ENCODE measurements at places on chromosomes 7 and 10.
A peak's percentile ranks its signal among the peaks of the same experiment; 100 is the strongest.

- no peak for DNase-seq
Measured at GRCh38 chr10:52533986-52534385, 219.9 kb downstream of the DKK1 start.

DNA sequence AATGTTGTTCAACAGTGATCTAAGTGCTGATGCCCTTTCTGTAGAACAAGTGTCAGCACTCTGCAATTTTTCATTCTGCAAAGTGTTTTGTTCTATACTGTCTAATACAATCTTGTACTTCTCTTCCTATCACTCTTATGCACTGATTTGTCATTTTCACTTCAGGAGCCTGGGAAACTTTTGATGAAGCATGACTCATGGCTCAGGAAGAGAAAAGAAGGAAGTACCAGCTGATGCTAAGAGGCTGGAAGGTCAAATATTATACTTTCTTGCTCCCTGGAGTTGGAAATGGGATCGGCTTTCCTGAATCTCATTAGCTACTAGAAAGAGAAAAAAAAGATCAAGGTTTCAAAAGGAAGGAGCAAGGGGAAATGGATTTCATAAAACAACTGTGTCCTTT, 45.8 kb downstream of the DGKI start:
- no peak for DNase-seq

DNA sequence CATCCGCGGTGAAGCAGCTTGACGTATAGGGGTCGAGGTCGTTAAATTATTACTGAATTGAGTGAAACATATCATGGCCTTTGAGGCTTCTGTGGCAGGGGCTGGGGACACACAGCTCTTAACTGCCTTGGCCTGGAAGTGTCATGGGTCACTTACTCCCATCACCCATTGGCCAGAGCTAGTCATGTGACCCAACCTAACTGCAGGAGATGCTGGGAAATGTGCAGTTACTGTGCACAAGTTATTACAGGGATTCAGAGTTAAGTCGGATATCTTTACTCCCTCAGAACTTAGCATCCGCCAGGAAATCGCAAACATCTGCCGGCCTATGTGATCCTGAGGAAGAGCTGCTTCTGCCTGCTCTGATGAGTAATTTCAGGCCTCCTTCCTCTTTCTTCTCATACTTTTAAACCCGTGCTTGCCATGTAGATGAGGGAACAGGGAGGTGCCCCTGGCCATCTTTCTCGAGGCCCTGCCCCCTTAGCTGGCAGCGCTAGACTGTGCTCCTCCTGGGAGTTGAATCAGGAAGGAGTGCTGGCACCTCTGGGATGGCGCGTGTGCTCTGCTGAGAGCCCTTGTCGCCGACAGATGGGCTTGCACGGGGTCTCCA, 203.6 kb downstream of the TCF7L2 start:
- no peak for DNase-seq

GRCh38 chr7:124426621-124427020, 339.0 kb downstream of the GPR37 start:
- no peak for DNase-seq

DNA sequence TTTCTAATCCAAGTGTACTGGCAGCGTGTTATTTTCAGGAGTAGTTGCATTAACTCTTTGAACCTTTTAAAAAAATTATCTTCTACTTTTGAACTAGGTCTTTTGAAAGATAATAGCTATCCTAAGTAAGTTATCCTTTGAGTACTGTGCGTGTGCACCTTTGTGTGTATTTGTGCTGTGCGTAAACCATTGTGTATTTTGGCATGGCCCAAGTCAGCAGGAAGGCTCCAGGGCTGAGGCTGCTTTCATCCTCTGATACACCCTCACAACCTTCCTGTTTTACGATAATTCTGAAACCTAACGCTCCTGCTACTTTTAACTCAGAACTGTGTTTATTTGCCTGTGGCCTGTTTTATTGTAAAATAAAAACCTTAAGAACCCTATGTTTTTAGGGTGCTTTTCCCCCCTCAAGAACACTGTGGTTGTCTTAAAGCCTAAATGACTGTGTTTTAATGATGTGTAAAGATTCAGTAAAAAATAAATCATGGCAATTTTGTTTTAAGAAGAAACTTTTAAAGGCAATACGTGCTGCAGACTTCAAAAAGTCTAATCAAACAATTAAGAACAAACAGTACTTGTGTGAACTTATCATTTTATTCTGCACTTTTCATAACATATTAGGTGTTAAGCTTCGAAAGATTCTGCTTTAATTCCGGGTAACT, 57.5 kb downstream of the HDAC9 start:
- DNase-seq = peak; percentile 11

DNA sequence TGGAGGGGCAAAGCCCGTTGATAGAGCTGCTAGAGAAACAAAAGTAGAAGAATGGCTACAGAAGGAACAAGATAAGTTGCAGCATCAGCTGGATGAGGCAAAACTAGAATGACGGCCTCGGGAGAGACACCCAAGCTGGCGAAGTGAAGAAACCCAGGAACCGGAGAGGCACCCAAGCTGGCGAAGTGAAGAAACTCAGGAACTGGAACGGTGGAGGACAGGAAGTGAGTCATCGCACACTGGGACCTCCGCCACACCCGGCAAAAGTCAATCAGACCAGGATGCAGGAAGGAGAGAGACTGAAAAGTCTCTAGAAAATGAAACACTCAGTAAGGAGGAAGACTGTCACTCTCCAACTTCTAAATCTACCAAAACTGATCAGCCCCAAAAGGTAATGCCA, 133.0 kb upstream of the NEBL start:
- no peak for DNase-seq

- no peak for DNase-seq
Measured at GRCh38 chr7:106863274-106863997, 1.6 kb upstream of the PIK3CG start.

GRCh38 chr10:128462844-128463243, 336.6 kb upstream of the MKI67 start:
- no peak for DNase-seq

DNA sequence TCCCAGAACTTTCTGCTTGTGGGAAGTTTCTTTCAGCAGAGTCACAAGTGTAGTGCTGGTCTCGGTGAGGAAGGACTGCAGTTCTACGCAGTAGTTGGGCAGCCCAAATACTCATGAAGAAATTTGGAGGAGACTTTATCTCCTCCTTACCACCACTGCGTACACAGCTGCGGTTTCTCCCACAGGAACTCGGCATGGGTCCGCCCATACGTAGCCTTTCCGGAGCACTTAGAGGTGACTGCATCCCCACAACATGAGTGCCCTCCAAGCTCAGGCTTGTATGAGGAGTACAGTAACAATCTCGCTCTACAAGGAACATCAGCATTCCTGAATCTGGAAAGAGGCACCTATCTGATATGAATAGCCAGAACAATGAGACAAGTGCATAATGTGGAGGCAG, 549.2 kb upstream of the SEMA3D start:
- no peak for DNase-seq

DNA sequence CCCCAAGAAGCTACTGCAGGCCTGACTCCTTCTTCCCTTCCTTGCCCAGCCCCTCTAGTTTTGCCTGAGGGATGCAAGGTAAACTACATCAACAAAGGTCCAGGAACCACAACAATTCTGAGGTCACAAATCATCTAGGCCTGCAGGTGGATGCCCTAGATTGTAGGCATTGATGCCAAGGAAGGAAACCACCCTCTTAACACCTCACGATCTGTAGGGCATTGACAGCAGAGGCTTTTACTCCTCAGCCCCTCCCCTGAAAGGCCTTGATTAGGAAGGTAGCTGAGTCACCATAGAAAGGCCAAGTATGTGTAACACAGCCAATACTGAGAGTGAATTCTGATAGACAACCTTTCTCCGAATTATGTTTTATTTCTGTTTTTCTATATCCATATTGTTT, 46.7 kb upstream of the FAM3C start:
- DNase-seq = no peak

GRCh38 chr10:128289621-128290020, 163.4 kb upstream of the MKI67 start:
- DNase-seq = no peak

DNA sequence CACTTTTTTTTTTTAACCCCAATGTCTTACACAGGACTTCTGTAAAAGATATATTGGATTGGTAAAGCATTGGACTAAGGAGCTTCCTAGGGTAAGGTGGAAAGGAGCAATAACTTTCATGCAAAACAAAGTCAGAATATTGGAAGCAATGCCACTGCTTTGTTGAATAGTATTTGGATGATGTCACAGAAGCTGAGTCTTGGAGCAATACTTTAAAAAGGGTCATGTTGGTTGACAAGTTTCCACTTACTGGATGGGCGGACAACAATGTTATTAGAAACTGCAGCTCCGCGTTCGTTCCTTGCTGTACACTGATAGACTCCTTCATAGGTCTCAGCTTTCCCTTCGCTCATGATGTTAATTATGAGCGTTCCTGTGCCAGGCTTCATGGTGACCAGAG, 101.9 kb upstream of the LAMB4 start:
- no peak for DNase-seq

DNA sequence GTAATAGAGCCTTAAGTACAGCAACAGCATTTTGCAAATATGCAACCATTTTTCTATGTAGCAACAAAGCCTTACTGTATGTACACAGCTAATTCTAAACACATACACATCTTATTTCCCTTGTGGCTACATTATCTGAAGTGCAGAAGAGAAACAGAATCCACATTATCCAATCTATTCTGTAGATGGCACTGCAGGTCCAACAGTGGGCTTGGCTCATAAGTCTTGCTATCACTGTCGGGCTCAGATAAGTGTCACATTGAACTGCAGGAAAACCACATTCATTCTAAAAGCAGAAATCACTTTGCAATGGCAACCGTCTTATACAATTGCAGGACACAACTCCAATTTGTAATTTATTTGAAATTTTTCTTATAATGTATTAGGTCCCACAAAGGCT, 109.8 kb upstream of the NOBOX start:
- DNase-seq = peak; percentile 42

DNA sequence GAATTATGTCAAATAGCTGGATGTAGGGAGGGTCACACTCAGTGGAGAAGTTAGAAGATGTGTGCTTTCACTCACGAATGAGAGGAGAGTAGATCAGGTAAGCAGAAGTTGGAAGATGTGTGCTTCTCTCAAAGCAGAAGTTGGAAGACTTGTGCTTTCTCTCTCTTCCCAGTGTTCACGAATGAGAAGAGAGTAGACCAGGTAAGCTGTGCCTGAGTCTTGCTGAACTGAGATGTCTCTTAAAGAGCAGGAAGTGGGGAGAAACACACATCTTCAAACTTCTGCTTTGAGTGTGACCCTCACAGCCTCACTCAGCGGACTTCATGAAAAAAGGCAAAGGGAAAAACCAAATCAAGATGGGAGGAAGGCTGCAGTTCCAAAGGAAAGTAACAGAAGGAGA, 7.0 kb upstream of the TMEM243 start:
- no peak for DNase-seq

GRCh38 chr7:4531236-4531635, 150.9 kb upstream of the FOXK1 start:
- no peak for DNase-seq

DNA sequence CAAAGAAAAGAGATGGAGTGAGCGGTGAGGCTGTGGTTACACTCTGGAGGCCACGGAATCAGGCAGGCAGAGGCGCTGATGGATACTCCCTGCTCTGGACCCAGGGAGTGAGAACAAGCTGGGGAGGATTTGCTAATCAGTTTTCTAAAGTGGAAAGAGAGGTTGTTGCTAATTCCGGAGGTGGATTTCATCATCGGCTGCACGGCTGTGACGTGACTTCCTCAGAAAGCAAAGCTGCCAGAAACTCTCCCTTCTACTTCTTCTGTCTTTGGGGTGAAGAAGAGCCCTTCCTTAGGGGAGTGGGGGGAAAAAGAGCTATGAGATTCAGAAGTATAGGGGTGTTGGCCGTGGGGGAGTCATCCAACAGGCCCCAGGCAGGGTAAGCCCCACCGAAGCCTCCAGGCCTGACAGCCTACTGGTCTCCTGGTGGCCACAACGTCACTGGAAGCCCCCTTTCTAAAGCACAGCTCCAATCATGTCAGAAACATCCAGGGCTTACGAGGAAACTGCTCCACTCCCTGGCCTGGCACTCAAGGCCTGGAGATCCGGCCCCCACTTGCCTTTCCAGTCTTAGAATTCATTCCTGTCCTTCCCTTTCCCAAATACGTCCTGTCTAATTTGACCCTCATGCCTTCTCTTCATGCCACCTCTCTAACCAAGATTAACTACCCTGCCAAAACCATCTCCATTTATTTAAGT, 114.5 kb downstream of the HIP1 start:
- DNase-seq = peak; percentile 33

DNA sequence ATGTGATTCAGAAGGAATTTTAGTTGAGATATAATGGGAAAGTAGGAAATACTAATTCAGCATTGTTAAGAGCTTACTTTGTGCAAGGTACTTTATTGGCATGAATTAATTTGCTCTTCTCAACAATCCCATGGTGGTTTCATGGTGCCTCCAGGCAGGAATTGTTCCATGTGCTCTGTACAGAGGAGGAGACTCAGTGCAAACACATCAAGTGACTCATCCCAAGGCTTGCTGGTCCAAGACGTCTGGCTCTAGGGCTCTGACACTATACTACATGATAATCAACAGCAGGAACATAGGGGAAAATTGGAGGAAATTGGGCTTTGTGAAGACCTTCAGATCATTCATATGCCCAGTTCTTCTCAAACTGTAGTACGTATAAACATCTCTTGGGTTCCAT, 66.5 kb upstream of the PRKG1 start:
- DNase-seq = no peak

GRCh38 chr10:48364659-48365405, 58.4 kb downstream of the MAPK8 start:
- DNase-seq = peak; percentile 12

Measured in midbrain (tissue), 1 donor.